ENCODE measurements at places on chromosomes 7 and 10.
A peak's percentile ranks its signal among the peaks of the same experiment; 100 is the strongest.

- no peak for DNase-seq
Measured at GRCh38 chr7:25985196-25985595, 166.8 kb upstream of the NFE2L3 start.

DNA sequence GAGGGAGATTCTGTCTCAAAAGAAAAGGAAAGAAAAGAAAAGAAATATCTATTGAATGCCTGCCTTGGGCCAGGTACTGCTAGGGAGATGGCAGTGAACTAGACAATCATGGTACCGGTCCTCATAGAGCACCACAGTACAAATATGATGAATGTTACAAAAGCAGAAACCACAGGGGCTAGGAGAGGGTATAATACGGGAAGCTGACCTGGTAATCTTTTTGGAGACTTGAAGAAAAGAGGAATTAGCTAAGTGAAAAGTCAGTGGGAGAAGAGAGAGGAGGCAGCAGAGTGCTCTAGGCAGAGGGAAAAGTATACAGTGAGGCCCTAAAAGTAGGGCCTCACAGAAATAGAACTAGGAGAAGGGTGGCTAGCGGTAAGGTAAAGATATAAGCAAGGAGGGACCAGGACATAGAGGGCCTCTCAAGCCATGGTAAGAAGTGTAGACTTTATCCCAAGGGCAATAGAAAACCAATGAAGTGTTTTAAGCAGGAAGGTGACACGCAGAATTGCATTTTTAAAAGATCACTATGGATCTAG lies 42.8 kb upstream of the WNT8B start:
- no peak for DNase-seq

DNA sequence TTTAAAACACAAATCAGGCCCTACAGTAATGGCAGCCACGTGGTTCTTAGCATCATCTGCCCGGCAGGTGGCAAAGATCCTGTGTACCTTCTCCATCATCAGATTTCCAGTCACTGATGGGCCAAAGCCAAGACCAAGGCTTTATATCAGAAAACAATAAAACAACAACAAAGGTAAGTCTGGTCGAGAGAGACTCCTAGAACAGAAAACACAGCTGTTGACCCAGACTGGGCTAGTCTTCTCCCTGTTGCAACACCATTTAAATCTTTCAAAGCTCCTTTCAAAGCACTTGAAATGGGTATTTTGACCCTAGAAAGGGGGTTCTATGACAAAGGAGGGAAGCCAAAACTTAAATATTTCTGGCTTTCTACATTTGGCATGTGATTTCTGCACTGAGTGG lies 285.6 kb downstream of the IPMK start:
- no peak for DNase-seq

DNA sequence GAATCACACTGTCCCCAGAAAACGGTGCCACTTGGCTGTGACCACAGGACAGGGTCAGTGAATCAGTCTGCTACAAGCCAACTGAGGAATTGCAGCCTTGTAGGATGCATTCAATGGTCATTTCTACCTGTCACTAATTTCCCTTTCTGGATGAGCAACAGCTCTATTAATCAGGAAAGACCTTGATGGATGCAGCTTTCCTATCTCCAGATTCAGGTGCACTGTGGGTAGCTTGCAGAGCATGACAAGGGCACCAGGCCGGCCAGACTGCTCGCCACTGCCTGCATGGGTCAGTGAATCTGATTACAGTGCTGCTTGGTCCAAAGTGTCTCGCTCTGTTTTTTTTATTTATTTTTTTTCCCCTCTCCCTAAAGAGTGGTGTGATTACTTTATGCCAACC lies 506.8 kb upstream of the AUTS2 start:
- DNase-seq, result no peak

DNA sequence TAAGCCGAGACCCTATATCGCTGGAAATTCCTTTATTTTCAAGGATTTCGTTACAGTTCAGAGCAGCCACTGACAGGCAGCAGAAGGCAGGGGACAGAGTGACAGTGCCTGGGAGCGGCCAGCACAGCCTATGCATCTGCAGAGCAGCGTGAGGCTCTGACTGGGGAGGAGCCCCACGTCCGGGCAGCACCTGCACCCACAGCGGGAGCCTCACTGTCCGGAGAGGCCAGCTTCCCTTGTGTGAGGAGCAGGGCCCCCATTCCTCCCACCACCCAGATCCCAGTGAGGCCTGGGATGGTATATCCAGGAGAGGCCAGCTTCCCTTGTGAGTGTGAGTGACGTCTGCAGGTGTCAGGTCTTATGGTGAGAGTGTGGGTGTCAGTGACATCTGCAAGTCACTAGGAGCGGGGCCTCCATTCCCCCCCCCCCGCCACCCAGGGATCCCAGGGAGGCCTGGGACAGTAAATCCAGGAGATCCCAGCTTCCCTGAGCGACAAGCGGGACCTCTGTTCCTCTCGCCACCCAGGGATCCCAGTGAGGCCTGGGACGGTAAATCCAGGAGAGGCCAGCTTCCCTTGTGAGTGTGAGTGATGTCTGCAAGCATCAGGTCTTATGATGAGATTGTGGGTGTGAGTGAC lies 259.1 kb downstream of the PTPRN2 start:
- no peak for DNase-seq

DNA sequence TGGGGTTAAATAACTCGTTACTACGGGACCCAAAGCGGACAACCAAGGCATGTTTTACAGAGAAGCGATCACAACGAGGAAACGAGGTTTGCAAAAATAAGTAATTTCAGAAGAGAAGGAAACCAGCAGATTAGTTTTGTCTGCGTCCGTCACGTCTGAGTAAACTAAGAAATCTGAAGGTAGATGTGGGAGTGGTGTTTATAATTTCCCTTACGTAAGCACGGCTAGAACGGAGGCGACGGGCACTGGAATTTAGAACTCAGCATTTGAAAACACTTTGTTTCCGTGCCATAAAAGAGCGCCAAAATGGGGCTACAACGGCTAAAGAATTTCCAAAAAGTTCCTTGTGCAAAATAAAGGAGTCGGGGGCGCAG lies 718 bp upstream of the UMAD1 start:
- DNase-seq, result peak; percentile 23

- DNase-seq, result no peak
Measured at GRCh38 chr10:73780966-73781365, 882 bp upstream of the CHCHD1 start.

DNA sequence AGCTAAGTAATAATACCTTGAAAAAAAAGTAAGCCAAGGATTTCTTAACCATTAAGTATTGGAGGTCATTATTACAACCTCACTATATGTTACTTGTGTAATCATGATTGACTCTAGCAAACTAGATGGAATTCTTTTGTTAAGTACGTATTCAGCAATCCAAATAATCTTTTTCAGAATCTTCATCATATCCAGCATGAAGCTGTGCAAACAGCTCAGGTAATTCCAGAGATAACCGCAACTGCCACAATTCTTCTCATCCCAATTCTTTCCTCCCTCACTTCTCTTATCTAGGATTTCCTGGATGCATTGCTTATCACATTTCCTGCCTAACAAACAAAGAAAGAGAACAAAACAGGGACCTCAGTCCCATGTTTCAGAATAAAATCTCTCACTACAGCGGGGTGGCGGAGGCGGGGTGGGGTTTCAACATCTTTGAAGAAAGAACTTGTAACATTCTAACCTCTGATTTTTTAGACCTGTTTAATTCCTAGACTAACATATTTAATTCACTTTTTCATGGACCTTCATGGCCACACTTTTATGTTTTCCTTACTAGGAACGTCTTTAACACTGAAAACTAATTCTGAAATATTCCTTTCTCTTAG lies 156.5 kb downstream of the POM121L12 start:
- DNase-seq, result no peak

DNA sequence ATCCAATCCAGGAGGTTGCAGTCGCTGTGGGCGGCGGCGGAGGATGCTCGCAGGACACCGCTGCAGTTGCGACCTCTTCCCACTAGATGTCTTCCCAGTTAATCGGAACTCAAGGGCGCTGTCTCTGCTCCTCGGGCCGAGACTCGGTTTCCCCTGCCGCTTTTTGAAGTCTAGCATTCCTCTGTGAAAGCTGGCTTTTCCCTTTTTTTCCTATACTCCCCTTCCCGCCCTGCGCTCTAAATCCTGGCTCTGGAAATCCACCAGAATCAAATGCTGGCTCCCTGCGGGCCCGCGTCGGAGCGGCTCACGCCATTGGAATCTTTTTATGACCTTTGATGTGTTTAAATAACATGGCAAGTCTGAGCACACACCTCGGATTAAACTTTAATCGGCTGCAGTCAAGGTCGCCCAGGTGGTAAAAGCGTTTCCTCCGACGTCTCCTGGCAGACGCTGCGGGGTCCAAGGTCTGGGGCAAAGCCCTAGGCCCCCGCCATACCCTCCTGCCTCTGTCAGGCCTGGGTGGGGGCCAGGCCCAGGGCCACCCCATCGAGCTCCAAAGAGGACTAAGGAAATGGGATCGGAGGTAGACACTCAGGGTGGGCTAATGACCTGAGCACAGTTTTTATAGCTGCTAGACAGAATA lies 10.7 kb upstream of the HOXA13 start:
- DNase-seq, result no peak

All from HS-27A (cell line).